ENCODE measurements at places on chromosomes 3 and 15.

DNA sequence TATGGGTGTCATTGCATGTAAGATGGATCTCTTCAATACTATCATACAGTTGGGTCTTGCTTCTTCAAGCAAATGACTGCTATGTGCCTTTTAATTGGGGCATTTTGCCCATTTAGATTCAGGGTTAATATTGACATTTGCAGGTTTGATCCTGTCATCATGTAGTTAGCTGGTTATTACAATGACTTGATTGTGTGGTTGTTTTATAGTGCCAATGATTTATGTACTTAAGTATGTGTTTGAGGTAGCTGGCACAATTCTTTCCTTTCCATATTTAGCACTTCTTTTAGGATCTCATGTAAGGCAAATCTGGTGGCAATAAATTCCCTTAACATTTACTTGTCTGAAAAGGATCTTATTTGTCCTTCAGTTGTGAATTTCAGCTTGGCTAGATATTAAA, 267.5 kb downstream of the VGLL3 start:
- DNase-seq: no peak

DNA sequence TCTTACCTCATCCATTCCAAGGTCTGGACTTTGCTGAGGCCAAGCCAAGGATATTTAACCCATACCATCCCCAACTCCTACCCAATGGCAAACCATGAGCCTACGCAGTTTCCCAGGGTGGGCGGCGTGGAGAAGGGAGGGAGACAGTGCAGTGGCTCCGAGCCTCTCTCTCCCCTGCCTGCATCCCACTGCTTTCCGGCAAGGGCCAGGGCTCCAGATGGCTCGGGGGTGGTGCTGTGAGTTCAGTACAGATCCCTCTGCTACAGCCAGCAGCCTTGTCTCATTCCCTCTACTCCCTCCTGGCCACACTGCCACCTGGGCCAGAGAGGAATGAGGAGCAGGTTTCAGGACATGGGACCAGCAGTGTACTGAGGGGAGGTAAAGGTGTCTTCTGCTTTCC, 44.3 kb upstream of the APEH start:
- no peak for DNase-seq

GRCh38 chr3:138389144-138389601, 40.8 kb downstream of the MRAS start:
- no peak for DNase-seq

- no peak for DNase-seq
Measured at GRCh38 chr3:66692042-66692765, 191.4 kb upstream of the LRIG1 start.

DNA sequence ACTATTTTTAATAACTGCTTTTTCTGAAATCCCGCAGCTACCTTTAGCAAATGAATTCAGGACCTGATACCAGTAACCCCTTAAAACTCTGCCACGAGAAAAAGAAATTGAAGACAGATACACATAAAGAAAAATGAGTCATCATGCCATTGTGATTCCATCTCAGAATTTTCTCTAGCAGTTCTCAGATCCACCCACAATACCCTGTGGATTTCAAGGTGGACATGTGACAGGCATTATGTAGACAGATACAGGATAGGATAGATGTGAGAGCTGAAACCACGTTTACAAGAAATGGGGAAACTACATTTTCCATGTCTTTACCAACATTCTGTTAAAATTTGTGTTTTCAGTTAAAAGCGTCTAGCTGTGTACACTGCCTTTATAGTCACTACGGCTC, 291.9 kb upstream of the NR2F2 start:
- DNase-seq: no peak

DNA sequence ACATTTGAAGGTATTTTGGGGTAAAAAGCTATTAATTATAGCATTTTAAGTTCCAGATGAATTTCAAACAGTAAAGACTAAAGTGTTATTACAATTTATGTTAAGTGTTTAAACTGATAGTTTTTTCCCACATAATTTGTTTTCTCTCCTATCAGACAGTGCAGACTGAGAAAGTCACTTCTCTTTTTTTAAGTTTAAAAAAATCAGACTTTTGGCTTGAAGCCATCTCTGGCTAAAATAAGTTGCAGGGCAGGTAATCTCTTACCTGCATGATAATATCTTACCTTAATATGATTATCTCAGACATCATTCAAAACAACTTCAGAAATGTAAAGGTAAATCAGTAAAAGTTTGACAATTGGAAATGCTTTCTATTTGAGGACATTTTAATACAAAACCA, 21.5 kb upstream of the RAB6B start:
- no peak for DNase-seq

DNA sequence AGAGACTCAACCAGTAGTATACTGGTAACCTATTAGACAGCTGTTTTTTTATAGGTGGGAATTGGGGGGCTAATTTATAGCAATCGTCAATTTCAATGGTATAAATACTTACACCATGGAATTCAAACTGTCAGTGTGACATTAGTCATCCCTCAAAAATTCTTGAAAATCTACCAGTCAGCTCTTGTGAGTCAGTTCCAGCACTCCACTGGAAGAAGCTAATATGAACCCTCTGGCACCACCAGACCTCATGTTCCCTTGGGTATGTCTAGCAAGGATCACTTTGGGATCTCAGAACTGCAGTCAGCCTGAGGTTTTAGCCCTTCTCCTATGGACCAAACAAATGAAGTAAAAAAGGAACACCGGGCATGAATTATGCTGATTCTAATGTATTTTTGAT, 11.8 kb upstream of the UACA start:
- DNase-seq: no peak

- no peak for DNase-seq
Measured at GRCh38 chr3:183281126-183281797, 28.2 kb downstream of the B3GNT5 start.

Measured in activated T-helper 1 cell treated with anti-CD3 and anti-CD28 coated beads, Interleukin-2, amount 50 U/mL, for 16 hours (primary cell).